ENCODE measurements at places on chromosomes 11 and 22.

DNA sequence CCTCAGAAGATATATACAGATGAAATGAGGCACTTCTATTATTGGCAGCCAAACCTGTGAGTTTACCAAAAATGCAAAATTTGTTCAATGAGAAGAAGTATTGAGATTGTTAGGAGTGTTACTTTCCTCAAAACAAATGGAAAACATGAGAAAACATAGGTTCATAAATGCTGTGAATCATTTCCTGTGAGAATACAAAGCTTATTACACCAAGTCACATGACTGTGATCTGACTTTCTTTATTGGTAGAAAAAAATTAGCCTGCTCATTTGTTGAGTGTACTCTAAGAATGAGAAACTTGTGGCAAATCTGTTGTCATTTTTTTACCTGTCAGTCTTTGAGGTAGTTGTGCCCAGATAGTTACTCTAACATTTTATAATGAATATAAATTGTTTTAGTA, 215.1 kb downstream of the TMEM135 start:
- no peak for DNase-seq

GRCh38 chr11:88484873-88485621, 147.5 kb upstream of the CTSC start:
- DNase-seq: no peak

DNA sequence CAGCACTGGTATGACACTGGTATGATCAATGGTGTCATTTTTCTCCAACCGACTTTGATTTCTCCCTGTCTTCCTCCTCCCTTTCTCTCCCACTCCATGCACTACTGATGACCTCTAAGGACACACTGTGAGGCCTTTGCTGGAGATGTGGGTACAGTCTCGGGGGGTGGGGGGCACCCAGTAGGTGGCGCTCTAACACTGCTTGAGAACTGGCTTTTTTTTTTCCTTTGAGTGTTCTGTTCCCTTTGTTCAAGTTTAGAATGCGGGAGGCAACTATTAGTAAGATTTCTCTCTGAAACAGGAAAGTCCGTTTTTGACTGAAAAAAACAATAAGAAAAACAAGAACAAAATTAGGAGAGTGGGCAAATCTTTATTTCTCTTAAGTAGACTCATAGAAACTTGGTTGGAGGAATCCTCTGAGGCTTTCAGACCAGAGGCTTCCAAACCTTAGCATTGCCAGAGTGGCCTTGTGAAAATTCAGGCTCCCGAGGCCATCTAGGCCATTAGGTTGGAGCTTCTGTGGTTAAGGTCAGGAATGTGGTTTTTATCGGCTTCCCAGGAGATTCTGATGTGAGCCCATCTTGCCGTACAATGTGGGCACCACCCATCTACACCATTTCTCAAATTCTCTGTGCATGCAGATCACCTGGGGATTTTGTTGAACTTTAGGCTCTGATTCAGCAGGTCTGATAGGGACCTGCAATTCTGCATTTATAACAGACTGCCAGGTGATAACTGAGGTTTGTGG, 43.2 kb downstream of the PANX1 start:
- no peak for DNase-seq

- DNase-seq: no peak
Measured at GRCh38 chr11:227824-228379, 8.2 kb downstream of the SIRT3 start.

DNA sequence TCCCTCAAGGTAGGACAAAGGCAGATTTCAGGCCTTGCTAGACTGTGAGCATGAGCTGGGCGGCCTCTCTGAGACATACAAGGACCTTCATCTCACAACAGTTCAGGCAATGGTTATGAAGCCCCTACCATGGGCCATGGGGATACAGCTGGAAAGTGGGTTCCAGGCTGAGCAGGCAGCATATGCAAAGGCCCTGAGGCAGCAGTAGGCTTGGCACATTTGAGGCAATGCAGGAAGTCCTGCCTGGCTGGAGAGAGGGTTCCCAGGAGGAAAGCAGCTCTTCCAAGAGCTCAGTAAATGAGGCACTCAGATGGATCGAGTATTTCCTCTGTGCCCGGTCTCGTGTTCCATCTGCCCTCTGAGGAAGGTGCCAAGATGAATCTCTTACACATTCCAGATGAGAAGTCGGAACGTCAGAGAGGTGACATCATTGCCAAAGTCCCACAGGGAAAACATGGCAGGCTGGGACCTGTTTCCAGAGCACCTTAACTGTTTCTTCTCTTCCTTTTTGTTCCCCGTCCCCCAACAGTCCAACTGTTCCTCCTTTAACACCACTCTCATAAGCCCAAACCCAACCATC, 388.6 kb downstream of the MN1 start:
- no peak for DNase-seq

DNA sequence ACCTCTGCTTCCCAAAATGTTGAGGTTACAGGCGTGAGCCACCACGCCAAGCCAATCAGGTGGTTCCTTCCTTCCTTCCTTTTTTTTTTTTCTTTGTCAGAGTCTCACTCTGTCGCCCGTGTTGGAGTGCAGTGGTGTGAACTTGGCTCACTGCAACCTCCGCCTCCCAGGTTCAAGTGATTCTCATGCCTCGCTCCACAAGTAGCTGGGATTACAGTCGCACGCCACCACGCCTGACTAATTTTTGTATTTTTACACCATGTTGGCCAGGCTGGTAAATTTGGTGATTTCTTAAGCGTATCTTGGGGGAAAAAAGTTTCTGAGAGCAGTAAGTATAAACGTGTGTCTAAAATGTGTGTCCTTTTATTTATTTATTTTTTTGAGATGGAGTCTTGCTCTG, 18.2 kb upstream of the SPINDOC start:
- DNase-seq: no peak

DNA sequence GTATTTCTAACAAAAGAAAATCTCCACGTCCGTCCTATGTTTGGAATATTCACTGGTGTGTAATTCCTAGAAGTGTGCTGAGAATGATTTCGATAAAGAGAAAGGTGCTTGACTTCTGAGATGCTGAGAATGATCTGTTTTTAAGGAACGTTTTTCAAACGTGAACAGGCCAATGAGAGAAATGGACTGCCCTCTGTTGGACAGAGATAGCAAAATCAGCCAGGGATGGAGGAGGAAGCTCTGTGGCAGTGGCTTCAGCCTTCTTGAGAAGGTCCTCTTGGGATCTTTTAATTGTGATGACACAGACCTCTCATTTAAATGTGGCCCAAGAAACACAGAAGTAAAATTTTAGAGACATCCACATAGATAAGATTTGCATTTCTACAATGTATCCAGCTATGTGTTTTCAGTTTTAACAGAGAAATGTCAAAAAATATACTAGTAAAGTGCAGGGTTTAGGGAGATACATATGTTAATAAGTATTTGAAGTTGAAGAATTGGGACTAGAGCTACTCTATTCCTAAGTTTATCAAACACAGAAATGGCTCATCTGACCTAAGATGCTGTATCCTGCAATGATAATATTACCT, 84.0 kb upstream of the RCN1 start:
- peak; percentile 57 for DNase-seq

- no peak for DNase-seq
Measured at GRCh38 chr11:9053316-9054035, 37.9 kb downstream of the SCUBE2 start.

DNA sequence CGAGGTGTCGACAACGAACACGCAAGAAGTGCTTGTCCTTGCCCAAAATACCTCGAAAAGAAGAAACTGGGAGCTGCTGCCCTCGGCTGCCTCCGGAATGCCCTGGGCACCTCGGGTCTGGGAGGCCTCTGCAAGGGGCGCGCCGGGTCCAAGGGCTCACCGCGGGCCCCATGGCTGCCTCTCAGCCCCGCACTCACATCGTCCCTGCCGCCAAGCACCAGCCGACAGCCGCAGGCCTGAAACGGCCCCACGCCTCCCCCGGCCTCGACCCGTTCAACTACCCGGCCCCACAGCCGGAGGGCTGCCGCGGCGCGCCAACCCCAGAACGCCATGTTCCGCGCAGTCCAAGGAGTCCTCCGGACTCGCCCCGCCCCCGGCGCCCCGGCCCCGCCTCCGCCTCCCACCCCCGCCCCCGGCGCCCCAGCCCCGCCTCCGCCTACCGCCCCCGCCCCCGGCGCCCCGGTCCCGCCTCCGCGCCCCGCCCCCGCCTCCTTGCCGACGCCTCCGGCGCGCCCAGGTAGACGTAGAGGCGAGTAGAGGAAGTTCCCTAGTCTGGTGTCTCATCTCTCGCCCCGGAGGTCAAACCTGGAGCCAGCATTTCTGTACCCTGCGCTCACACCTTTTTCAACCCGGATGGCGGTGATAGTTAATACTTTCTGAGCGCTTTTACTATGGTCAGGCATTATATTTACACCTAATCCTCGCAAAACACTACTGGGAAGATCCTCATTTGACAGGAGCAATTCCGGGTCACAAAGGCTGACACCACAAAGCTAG, at the start of gene SIRT3:
Gene SIRT3 (minus strand): TSS at position 346 of the 777 bp plus-strand sequence. CDS start 14 bp downstream, at position 332.
- peak; percentile 88 for DNase-seq

DNA sequence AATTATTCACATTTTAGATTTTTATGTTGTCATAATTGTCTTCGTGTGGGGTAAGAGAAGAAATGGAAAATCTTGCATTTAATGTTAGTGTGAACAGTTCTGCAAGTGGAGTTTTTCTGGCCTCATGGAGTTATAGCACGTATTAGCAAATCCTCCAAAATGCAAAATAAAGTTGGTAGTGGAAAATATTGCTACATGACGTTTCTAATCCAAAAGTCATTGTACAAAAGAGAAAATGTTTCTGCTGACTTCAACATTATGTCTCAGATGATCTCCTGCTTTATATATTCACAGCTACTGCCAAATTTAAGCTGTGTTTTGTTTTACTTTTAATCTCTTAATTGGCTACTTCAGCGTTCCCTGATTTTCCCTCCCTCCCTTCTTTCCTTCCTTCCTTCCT, 1804.0 kb upstream of the RAG2 start:
- no peak for DNase-seq

DNA sequence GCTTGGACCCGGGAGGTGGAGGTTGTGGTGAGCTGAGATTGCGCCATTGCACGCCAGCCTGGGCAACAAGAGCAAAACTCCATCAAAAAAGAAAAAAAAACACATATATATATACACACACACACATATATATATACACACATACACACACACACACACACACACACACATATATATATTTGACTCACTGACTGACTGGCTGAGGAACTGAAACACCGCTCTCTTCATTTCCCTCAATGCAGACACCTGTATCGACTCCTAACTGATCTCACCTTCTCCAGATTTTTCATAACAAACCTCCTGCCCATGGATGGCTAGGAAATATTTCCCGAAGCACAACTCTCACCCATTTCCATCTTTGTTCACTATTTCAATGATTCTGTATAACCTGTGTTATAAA, 140.7 kb upstream of the ANO3 start:
- DNase-seq: no peak

DNA sequence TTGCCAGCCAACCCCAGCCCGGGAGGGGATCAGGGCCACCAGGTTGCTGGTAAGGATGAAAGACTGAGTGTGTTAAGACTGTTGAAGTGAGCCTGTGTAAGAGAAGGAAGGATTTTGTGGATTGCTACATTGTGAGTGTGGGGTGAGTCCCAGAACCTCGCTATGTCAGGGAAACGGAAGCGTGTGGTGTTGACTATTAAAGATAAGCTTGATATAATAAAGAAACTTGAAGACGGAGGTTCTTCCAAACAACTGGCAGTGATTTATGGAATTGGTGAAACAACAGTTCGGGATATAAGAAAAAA, 627 bp downstream of the JRKL start:
- DNase-seq: no peak

Data from umbilical cord (tissue), 2 donors.